ENCODE measurements at places on chromosomes 4 and X.

- DNase-seq = no peak
Observed at GRCh38 chr4:1045193-1045594, 33.8 kb downstream of the FGFRL1 start.

GRCh38 chr4:182337366-182337765 is 94.2 kb downstream of the TENM3 start:
- DNase-seq = no peak

DNA sequence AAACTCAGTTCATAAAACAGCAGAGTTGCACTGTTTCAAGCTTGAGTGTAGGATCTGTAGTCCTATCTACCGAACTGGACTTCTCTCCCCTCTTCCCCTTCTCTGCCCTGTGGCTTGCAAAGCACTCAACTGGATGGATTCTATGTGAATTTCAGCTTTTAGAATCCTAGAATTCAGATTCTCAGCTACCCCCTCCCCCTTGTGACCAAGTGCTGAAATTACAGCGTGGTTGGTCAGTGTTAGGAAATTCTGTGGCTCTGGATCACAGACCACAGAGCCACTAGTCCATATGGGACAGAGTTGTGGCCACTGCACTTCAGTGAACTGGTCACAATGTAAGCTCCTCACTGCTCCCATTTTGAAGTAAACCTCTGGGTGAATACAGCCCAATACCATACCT is 64.6 kb upstream of the TRPC5 start:
- peak; percentile 35 for DNase-seq

DNA sequence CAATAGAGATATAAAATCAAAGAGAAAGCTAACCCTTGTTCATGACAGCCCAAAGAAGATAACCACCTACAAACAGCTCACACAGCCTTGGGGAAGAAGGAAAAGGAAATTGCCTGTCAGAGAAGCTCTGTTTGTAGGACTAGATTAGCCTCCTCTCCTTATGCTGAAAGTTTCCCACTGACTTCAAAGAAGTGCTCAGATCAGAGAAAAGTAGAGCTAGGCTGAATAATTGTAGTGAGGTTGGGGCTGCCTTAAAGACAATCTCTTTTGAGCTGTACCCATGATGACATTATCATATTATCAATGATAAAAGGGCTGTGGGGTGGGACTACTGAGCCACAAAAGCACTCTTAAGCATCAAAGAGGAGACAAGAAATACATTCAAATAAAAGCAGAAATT is 223.0 kb upstream of the GALNT7 start:
- no peak for DNase-seq

DNA sequence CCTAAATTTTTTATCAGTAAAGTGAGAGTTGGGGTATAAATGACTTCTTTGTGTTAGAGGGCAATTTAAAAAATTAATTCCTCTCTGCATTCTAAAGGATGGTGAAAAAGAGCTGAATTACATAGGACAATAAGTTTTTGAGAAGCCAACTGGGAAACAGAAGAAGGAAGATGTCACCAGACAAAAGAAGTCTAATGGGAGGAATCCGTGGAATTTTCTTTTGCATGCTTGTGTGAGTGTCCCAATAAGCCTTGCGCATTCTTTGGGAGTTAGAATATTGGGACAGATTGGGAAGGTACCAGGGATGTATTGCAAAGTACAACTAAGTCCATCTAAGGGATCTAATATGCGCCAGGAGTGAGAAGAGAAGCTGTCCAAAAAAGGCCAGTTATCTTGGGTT is 35.1 kb upstream of the NR3C2 start:
- DNase-seq = no peak

GRCh38 chrX:41824551-41824950 is 98.8 kb downstream of the CASK start:
- DNase-seq = peak; percentile 27

DNA sequence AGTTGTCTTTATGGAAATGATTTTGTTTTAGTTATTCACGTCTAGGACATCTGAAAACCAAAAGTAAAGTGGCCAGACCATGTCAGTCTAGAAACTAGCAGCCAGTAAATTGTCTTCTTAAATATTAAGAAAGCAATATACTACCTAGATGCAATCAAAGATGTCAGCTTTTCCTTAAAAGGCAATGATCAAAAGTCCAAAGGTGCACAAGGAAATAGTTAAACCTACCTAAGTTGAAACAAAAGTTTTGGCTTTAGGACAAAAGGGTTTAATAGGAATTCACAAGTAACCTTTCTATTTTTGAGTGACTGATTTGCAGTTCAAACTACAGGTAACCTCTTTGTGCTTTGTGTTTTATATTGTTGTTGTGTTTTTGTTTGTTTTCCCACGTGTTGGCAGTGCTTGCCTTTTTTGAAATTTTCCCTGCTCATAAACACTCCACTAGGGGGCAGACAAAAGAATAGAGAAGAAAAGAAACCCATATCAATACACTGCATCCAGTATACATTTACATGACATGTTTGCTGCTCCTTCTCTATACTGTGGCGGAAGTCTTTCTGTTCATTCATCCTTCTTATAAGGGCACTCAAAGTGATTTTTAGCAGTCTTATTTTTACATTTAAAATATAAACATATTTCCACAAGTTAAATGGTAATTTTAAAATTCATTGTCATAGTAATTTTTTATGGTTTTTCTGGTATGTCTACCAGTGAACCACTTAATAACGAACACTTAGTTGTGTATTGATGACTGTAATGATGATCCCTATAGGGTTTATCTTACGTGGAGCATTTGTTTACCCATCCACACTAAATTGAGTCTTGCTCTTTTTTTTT is 62.7 kb downstream of the GAB1 start:
- DNase-seq = peak; percentile 54

Measured in RKO (cell line).